ENCODE measurements at places on chromosomes 3 and 15.

GRCh38 chr3:85780806-85781205 lies 822.0 kb downstream of the CADM2 start:
- DNase-seq, result no peak

GRCh38 chr3:43707998-43708397 lies 17.3 kb downstream of the ABHD5 start:
- peak; percentile 87 for DNase-seq

DNA sequence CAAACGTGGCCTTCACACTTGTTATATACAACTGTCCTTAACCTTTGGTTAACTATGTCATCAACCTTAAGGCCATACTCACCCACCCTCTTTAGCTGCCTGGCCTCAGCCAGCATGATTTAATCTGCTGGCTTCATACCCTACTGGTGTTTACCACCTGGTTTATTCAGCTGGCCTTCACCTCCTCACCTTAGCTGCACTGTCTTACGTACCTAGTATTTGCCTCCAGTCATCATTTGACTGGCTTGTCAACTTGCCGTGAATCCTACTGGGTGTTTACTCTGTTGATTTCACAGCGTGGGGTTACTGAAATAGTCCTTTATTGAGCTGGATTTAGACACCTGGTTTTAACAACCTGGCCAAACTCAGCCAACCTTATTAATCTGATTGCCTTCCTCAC lies 102.8 kb downstream of the IL12A start:
- no peak for DNase-seq

DNA sequence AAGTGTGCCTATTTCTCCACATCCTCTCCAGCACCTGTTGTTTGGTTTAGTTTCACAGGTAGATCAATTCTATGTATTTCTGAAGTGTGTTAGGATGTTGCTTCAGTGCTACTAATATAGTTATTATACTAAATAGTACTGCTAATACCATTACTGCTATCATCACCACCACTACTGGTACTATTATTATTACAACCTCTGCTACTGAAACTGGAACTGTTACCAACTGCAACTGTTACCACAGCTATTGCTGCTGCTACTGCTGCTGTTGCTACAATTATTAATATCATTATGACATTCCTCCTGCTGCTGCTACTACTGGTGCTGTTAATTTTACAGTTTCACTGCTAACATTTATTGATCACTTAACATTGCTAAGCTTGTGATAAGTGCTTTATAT lies 8.3 kb upstream of the LMOD3 start:
- no peak for DNase-seq

DNA sequence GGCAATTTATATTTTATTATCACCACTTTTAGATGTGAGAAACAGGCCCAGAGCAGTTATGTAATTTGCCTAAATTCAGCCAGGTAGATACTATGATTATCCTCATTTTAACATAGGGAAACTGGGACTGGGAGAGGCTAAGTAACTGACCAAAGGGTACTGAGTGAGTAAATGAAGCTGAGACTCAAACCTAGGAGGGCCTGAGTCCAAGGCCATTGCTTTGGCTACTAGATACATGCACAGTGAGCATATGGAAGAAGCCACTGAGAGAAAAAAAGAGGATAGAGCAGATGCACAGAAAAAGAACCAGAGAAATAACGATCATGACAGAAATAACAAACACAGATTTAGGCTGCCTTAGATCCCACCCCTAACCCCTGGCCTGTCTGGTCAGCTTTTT lies 33.6 kb downstream of the USF3 start:
- DNase-seq, result no peak

DNA sequence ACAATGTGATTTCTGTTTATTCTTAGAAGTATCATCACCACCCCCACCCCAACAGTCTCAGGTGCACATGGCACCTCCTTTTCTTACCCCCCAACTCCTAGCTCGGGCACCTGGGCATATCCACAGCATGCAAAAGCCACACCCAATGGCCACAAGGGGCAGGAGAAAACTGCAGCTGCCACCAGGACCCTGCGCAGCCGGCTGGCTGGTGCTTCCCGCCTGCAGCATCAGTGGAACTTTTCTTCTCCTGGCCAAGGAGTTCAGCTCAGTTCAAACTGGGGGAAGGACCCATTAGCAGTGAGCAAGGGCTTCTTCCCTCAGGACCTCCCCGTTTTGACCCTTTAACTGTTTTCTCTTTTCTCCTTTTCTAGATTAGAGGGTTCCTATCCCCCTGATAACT lies 44.8 kb downstream of the TM4SF18 start:
- no peak for DNase-seq

GRCh38 chr3:150412561-150413231 lies 4.6 kb downstream of the TSC22D2 start:
- peak; percentile 74 for DNase-seq

DNA sequence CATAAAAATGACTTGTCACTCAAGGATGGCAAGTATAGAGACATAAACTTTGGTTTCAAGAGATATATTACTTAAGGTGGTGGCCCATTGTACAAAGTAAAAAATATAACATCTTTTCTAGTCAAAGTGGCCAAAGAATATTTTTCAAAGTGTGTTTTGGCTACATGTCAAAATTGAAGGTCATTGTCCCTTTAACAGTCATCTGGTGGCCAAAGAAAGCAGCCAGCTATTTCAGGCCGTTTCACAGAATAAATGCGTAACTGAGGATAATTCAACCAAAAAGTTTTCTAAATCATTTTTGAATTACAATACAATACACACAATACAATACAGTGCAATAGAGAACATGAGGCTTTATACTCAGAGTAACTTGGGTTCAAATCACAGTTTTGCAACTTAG lies 4.2 kb upstream of the CDIN1 start:
- DNase-seq, result no peak

DNA sequence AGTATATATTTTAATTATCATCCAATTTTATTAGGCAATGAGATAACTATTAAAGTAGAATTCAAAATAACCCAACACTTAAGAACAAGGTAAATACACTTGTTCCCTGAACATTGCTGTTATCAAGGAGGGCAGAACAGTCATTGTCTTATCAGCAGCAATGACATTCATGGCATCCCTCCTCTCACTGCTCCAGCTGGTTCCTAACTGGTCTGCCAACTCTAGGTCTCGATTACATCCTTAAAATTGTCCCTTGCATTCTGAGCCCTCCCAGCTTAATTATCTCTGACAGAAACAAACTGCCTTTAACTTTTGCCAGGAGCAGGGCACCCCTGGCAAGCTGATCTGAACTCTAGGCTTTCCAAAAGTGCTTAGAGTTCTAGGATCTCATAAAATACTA lies 14.0 kb upstream of the DYNC1LI1 start:
- DNase-seq, result no peak

DNA sequence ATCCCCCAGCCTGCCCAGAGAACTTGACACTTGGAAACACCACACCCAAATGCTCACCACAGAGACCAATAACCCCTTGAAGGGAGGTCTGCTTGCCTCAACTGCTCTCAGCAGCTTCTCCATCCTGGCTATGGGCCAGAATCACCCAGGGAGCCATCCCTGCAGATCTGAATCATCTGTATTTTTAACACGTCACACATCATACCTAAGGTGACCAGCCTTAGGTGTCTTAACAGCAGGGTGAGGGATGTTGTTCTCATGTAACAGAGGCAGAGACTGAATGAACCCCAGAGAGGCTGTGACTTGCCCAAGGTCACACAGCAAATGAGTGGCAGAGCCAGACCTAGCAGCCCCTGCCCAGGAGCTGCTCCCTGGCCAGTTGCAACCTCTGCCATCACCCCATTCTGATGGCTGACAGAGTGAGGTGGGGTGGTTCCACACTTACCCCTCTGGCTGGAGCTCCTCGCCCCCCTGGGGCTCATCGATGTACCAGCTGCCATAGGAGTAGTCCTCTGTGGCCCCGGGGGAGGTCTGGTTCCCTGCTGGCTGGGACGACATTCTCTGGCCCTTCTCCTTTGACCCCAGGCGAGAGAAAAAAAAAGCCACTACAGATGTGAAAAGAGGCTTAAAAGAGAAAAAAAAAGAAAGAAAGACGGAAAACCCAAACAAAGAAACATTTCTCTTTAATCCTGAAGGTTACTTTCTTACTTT lies 722 bp downstream of the STRA6 start:
- peak; percentile 41 for DNase-seq

GRCh38 chr3:131075632-131076328 lies 49.1 kb downstream of the NEK11 start:
- DNase-seq, result no peak

- DNase-seq, result no peak
Observed at GRCh38 chr15:79051029-79051428, 39.6 kb downstream of the RASGRF1 start.

DNA sequence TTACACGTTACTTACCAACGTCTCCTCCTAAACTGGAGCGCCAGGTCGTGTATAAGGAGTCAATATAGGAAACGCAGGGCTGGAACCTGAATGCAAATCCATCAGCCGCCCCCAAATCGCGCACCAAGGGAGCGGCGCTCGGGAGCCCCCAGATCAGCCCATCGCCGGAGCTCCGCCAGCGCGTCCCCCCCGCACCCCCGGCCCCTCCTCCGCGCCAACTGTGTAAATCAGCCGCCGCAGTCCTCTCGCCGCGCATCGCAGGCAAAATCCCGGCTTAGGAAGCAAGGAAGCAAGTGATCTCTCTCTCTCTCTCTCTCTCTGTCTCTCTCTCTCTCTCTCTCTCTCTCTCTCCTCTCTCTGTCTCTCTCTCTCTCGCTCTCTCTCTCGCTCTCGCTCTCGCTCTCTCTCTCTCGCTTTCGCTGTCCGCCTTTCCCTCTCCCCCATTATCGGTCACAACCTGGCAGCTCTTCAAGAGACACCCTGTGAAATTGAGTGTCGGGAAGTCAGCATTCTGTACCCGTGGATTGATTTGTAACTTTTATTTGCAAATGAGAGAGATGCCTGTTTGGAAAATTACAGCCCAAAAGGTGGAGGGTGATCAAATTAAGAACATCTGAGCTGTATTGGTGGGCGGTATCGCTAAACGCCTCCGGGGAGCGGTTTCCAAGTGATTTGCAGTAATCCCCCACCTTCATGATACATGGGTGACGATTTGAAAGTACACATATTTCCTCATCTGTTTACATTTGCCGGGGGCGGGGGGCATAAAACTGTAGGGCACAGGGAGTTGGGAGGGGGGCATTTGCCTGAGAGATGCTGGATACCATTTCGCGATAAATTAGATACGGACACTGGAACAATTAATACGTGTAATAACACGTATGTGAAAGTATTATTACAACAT lies 645 bp upstream of the SLITRK3 start:
- no peak for DNase-seq

GRCh38 chr3:101100361-101101009 lies 107.3 kb upstream of the ABI3BP start:
- no peak for DNase-seq

GRCh38 chr3:156820692-156821080 lies 5.5 kb upstream of the LEKR1 start:
- DNase-seq, result peak; percentile 22

- no peak for DNase-seq
Observed at GRCh38 chr15:58137686-58138085, 495 bp upstream of the AQP9 start.

- no peak for DNase-seq
Observed at GRCh38 chr15:82072926-82073537, 27.2 kb upstream of the MEX3B start.

DNA sequence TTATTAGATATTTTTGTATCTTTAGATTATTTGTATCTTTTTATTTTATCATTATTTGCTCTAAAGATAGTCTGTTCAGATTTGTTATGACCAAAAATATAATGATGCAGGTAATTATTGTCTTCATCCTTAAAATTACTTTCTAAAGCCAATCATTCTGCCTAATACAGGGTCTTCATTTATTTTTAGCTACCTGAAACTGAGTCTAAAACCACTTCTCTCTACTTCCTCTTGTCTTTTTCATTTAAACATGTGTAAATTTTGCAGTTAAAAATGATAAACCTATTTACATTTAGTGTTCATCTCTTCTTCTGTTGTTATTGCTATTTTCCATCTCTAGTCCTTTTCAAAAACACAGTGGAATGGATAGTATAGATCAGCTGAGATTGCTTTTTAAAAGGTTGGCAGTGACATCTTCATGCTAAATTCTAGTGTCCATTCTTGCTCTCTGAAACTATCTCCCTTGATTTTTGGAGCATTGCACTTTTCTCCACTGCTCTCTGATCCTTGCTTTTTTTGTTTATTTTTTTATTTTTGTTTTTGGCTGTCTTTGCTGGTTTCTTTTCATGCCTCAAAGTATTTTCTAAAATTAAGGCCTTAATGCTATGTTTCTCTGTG lies 91.8 kb downstream of the UBE2E2 start:
- no peak for DNase-seq

GRCh38 chr3:159280386-159281191 lies 478.7 kb downstream of the MFSD1 start:
- DNase-seq, result no peak

DNA sequence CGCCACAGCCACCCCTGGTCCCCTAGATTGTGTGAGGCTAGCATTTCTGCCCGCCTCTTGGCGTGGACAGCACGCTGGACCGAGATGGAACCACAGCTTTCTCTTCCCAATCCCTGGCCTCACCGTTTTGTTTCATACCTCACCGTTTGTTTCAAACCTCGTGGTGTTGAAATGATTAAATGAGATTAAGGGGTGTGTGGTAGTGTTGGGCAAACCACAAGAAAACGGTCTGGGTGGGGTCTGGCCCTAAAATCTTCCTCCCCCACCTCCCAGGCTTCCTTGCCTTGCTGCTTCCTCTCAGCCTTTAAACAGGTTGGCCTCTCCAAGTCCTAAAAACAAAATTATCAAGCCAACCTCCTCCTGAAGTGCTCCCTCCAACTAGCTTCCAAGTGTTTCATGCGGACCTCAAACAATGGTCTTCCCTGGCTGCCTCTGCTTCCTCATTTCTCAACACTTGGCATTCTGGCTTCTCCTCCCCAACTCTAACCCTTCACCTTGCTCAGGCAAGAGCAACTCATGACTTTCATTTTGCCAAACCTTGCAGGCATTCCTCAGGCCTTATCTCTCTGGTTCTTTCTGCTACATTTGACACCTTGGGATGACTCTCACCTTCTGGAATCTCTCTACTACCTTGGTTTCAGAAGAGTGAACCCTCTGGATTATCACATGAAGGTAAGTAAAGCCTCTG lies 1.4 kb upstream of the ATP13A3 start:
- peak; percentile 47 for DNase-seq

GRCh38 chr3:149459491-149460059 lies 14.9 kb upstream of the TM4SF4 start:
- no peak for DNase-seq

- DNase-seq, result no peak
Observed at GRCh38 chr15:22827125-22827524, 11.3 kb upstream of the NIPA2 start.

- no peak for DNase-seq
Observed at GRCh38 chr3:106206613-106207012, 337.8 kb upstream of the CBLB start.

DNA sequence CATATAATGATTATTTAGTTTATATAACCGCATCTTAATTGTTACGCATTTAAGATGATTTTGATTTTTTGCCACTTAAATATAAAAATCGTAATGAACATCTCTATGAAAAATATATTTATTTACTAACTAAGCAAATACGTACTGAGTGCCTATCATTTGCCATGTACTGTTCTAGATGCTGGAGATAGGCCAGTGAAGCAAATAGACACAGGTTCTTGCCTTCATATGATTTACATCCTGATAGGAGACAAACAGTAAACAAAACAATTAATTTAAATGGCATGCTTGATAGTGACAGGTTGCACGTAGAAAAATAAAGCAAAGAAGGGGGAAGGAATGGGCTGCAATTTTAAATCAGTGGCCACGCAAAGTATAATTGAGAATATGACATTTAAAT lies 217.2 kb downstream of the KCNH8 start:
- DNase-seq, result no peak
